ENCODE measurements at places on chromosomes 13 and 19.

DNA sequence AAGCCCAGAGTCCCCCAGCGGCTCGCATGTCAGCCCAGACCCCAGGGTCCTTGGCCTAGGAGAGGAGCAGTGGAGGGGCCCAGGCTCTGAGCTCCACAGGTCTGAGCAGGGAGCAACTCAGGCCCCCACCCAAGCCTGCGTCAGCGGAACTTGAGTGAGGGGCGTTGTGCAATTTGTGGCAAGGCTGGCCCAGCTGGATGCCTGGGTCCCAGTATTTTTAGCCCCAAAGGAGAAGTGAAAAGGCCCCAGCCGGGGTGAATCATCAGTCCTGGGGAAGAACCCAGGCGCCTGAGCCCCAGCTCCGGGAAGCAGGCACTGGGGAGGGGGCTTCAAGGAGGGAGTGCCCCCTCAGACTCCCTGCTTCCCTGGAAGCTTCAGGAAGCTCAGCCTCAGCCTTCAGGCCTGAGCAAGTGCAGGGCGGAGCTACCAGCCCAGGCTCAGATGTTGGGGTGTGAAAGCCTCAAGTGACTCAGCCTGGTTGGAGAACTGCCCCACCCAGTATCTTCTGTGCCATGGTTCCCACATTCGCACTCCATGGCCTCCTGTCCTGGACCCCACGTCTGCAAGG, 7.2 kb downstream of the MED29 start:
- DNase-seq = no peak

DNA sequence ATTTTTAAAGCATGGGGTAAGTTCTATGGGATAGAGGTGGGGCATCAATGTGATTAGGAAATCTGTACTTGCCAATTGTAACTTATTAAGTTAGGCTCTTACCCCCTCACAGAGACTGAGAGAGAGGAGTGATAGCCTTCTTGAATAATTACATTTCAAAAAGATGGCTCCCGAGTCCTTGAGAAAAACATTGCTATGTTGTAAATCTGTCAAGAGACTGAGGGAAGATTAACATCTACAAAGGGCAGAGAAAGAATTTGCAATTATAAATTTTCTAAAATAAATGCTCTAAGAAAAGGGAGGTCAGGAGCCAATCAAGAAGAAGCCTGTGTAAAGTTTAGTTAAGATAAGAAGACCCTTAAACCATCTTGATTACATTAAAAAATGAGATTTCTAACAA, 1570.8 kb downstream of the OLFM4 start:
- no peak for DNase-seq

GRCh38 chr13:90751026-90751425, 596.5 kb upstream of the MIR17HG start:
- no peak for DNase-seq

DNA sequence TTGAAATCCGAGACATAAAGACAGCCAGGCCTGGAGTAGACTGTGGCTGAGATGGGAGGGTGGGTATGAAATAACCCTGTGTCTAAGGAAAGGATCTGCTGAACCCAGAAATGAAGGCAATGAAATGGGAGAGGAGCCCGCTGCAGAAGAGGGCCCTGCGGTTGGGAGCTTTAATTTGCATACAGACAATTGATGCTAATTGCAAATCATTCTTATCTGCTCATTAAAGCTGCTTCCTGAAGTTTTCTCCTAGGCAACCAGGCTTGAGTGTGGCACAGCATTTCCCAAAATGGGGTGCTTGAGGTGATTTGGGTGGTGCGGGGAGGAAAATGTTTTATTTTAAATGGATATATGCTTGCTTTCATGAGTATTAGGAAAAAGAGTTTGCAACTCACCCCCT, 55.4 kb downstream of the DPF1 start:
- no peak for DNase-seq

DNA sequence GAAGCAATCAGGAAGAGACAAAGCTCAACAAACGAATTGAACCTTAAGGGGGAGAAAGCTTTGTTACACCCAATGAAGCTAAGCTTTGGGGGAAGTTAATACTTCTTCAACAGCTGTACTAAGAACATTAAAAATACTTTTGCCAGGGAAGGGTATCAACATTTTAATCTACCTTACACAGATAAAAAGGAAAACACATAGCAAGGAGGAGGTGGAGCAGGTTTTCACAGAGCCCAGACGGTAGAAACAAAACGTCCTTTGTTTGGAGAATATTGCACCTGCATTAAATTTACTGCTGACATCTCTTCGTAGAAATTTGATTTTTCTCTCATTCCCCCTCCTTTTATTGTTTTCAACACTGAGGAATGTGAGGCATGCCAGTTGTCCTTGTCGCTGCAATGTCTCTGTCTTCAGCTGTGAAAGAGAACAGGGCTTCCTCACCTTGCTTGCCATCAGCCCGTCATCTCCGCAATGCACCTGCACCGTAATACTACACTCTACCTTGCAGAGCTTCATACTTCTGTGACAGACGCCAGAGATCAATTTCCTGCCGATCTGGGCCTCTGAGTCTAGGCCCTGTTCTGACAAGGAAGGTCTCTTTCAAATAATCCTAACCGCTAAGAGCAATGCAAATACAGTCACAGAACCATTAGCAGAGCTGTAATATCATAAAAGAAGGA, 270.8 kb downstream of the SPRY2 start:
- DNase-seq = no peak

DNA sequence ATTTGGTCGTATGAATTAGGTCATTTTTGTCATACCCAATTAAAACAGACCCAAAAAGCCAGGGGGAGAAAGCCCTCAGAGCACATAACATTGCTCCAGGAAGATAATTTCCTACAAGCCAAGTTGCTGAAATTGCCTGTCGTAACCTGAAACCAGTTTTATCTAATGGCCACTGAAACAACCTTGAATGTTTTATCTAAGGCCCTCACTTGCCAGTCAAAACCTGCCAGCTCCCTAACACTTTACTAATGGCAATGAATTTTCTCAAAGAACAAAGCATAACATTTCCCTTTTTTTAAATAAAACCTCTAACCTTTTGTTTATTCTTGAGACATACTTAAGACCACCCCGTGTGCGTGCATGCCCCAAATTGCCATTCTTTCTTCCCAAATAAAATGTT, 496.2 kb upstream of the KLHL1 start:
- DNase-seq = no peak

Measured in right lung (tissue), 10 donors.